ENCODE measurements at places on chromosomes 1 and 21.

DNA sequence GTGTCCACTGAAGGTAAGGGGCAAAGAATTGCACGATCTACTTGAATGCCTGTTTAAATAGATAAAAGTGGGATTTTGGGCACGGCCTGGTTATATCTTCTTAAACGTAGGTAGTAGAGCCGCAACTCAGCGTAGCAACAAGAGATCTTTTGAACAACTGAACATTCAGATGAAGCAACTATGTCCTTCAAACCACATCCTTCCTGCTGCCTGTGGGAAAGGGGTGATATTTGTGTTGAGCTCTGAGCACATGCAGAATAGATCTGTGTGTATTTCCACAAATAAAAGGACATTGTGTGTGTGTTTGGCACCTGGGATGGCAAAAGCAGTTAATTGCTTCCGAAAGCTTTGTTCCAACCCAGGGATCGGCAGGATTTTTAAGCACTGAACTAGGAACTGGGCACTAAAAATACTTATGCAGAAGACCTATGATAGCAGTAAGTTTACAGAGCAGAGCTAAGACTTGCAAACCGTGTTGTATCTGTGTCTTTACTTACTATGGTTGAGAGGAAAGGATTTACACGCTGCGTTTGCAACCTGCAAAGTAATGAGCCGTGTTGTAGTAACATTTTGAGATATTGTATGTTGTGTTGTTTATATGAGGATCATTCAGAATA lies 333.4 kb downstream of the CHRM3 start:
- no peak for DNase-seq

DNA sequence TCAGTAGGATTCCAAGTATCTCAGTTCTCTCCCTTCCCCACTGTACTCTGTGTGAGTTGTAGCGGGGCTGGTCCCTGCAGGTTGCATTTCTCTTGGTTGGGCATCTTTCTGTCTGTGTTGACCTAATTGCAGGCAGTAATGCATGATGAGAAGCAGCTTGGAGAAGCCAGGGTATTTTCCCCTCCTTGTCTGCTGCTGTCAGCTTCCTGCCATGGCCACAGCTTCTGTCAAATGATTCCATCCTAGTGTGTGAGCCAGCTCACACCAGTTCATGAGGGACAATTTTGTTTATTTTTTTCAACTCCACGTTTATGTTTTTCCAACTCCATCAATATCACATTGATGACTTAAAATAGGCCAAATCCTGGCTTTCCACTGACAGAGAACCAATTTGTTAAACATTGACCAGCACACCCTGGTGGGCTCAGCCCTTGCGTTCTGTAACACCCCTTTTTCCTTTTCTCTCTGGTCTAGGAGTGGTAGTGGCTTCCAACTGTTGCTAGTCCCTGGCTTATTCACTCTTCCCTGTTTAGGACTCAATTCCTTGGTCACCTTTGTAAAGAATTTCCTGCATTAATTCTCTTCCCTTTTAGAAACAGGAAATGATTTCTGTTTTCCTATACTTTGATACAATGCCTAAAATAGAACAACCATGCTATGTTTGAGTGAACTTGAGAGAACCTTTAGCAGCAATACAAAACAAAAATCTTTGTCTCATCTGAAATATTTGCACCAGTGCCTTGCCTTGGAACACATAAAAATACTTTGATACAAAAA lies 44.9 kb upstream of the APOBEC4 start:
- DNase-seq: no peak

GRCh38 chr1:200886594-200886993 lies 8.1 kb upstream of the INAVA start:
- DNase-seq: no peak

- peak; percentile 99 for DNase-seq
Measured at GRCh38 chr1:32981003-32981901, 16.6 kb upstream of the RNF19B start.

- no peak for DNase-seq
Measured at GRCh38 chr1:5456090-5456811, 536.0 kb downstream of the NPHP4 start.

- no peak for DNase-seq
Measured at GRCh38 chr1:53646732-53647131, 92.2 kb downstream of the GLIS1 start.

GRCh38 chr1:156126630-156127534 lies 12.4 kb downstream of the LMNA start:
- DNase-seq: peak; percentile 93

GRCh38 chr21:38916214-38916964 lies 110.7 kb downstream of the ETS2 start:
- no peak for DNase-seq

- no peak for DNase-seq
Measured at GRCh38 chr1:9042272-9042671, 16.0 kb upstream of the SLC2A7 start.

DNA sequence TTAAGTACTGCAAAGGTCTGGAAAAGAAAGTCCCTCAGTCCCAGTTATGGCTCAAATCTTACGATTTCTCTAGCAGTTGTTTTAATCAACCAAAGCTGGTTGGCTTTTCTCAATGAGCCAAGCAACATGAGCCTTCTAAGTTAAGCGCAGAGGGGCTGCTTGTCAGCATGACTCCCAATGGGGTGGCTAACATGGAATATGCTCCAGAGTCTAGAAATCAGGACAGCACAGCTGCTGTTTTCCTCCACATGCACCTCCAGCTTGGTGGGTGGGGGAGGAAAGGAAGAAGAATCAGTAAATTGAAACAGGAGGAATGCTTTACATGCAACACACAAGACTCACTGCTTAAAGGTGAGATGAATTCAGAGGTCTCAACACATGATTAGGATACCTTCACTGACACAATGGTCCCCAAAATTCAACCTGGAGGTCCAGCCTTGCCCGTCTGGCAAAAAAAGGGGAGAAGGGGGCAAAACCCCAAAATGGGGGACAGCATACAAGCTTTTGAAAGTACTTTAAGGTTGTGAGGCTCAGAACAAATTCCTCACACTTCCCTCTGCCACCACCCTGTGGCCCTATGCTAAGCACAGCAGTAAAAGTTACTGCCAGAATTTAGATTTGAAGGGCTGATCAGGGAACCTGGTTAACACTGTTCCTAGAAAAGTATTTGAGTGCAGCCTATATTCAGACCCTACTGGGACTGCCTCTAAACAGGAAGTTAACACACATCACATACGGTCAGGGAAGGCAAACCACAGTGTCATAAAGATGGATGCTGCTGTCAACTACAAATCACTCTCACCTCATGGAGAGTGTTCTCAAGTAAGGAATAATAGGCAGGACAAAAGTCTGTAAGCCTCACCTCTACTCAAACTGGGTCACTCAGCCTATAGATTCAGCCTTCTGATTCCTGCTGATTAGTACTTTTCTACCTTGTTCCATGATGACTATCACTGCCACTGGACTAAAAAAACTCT lies 2.6 kb downstream of the GATAD2B start:
- DNase-seq: peak; percentile 34

DNA sequence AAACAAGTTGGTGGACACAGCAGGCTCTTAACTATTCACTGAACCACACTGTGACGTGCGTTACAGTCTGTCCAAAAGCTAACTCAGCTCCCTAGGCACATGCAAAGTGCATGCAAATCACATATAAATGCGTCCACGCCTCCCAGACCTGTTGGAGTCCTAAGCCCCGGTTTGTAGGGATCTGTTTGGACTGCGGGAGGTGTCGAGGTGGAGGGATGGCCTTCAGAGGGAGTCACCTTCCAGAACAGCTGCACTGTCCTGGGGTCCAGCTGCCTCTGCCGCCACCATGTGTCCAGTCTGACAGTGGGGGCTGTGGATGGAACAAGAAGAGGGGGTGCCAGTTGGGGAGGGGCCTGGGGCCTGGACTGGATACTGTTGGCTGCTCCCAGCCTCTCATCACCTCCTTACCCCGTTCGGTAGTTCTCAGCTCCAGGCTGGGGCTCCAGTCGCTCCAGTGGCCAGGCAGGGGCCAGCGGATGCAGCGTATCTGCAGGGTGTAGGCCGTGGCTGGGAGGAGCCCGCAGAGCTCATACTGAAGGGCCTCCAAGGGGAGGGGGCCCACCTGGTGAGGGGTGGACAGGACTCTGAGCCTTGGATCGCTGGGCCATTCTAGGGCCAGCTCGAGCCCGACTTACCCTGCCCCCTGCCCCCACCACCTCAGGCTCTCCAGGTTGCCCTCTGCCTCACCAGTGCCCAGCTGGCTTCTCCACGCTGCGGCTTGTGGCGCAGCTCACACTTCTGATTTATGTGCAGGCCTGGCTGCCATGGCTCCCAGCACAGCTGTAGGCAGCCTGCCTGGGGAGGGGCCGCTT lies 7.9 kb upstream of the MRPS15 start:
- DNase-seq: no peak

- DNase-seq: no peak
Measured at GRCh38 chr1:22223176-22223575, 80.3 kb upstream of the WNT4 start.

GRCh38 chr1:118185084-118185832 lies at the start of gene SPAG17:
TSS of gene SPAG17 (minus strand) at chr1:118185228. CDS start at chr1:118185157, 71 bp downstream.
- peak; percentile 83 for DNase-seq

GRCh38 chr1:75265792-75266191 lies 131.6 kb downstream of the LHX8 start:
- DNase-seq: peak; percentile 51

GRCh38 chr1:45953934-45954847 lies 150.8 kb downstream of the MAST2 start:
- DNase-seq: peak; percentile 86

DNA sequence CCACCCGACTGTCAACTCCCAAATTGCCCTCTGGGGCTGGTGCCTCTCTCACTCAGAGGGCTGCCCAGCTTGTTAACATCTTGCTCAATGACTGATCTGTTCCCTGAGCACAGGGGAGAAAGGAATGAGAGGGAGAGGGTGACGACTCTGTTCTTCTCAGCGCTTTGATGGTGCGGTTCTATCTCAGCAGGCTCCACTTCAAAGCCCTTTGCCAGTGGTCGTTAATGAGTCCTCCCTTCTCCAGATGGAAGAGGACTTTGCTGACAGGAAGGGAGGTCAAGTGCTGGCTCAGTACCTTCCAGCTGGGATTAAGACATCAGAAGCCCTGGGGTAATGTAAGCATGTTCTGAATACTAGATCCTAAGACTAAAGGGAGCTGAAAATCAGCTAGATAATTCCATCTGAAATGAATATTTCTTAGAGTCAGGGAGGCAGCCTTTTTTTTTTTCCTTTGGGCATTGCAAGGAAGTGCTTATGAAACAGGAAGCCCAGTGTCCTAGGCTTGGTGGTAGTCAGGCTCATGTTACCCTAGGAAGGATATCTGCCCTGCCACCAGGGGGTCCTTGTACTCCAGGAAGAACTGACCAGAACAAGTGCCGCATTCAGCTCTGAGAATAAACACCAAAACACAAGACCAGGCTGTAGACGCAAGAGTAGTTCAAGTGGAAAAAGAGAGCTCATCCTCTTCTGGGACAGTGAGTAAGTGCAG lies 4.7 kb downstream of the FMOD start:
- no peak for DNase-seq

- no peak for DNase-seq
Measured at GRCh38 chr1:173714441-173714758, 381 bp upstream of the KLHL20 start.

DNA sequence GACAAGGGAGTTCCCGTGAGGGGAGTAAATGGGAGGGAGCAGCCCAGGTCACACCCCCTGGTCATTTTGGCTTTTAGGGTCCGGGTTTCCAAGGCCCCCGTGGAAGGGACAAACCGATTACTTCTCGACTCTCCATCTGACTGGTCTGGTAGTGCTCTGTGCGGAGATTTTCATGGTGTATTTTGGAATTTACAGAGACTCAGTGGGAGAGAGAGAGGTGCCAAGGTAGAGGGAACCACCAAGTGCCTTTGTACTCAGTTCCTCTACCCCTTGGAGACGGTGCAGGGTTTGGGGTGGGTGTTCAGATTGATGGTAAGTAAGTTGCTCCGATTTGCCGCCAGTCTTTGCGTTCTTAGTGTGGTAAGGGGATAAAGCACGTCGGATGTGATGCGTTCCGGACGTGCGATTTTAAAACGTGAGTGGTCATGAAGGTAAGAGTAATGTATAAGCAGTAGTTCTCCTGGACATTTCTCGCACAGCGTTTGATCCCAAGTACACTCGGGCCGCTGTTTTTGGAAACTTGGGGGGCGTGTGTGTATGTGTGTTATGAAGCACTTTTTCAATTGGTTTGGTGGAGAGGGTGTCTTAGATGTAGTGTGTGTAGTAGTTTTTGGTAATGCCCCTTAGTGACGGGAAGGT lies 682 bp downstream of the SUCO start:
- DNase-seq: peak; percentile 31

DNA sequence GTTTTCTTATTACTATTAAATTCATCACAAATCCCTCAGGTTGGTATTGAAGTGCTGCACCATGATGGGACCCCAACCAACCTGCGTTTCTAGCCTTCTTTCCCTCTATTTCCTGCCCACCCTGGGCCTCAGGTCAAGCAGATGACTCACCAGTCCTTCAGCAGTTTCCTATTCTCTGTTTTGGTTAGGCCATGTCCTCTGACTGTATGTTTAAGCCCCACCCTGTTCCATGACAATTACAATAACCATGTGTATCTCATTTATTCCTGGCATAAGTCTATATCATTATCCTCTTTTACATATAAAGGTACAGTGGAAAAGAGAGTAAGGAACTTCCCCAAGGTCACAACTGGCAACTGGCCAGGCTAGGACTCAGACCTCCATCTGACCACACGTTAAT lies 5.3 kb upstream of the FAM78B start:
- DNase-seq: peak; percentile 34

DNA sequence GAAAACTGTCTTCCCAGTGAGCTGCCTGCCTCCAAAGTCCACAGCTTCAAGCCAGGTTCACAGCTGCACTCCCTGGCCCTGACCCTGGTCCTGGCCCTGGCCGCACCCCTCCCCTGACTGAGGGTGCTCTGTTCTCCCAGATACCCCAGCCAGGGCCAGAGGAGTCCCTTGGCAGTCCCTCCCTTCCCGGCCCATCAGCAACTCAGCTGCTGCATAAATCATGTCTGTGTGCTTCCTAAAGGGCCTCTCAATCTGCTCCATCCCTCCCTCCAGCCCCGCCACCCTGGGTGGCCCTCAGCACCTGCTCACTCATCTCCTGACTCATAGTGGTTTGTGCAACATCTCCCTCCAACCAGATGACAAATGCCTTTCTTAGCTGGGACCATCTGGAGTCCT lies 24.8 kb upstream of the C1orf174 start:
- DNase-seq: peak; percentile 74

DNA sequence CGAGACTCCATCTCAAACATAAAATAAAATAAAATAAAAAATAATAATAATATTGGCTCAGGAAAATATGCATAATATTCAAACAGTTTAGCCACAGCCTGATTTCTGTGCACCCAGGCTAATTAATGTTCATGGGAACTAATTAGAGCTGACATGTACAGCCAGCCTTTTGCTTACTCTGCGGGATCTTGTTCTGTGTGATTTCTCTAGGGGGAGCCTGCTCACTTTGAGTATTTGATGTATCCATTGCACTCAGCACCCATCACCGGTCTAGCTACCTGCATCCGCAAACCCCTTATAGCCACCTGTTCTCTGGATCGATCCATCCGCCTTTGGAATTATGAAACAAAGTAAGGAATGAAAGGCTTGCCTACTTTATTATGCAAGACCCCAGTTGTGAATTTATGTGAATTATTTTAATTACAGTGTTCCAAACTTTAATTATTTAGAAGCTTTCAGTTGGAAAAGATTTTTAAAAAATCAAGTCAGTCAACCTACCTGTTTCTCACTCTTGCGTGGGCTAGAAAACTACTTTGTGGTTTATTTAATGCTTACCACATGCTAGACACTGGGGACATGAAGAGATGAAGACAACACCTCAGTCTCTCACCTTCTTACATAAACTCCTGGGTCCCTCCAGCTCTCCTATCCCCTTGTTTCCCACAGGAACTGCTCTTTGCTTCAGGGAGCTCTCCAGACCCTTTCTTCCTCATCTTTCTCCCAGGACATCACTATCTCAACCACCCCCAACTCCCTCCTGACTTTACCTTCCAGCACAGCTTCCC lies 25.4 kb downstream of the CFAP57 start:
- DNase-seq: no peak

Measured in kidney tubule cell (primary cell).